ENCODE measurements at places on chromosomes 5 and 9.

- DNase-seq, result no peak
Observed at GRCh38 chr5:3931976-3932375, 336.3 kb downstream of the IRX1 start.

GRCh38 chr5:74519161-74519571 is 121.4 kb downstream of the ENC1 start:
- DNase-seq, result no peak

DNA sequence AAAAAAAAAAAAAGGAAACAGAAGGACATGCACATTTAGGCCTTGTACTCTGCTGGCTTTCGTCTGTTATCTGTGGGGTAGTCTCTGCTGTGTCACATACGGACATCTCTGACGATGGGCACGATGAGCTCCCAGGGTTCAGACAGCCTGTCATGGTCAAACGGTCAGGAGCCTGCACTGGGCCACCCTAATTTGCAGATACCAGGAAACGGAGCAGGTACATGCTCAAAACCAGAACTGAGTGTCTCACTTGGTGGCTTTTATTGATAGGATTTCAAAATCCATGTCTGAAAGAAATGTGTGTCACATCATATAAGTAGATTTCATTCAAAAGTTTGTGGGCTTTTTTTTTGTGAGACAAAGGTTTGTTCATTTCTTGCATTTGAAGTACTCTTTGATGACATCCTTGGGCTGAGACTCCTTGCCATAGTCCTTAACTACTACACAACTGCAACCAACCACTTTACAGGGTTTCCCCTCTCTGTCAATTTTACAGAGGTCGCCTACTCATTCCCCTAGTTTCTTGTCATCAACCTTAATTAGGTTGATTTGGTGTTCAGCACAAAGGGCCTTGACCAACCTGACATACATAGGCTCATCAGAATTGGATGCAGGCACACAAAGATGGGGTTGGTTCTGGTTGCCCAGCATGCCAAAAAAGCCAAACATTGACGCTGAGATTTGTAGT is 9.0 kb downstream of the CKMT2 start:
- DNase-seq, result no peak

DNA sequence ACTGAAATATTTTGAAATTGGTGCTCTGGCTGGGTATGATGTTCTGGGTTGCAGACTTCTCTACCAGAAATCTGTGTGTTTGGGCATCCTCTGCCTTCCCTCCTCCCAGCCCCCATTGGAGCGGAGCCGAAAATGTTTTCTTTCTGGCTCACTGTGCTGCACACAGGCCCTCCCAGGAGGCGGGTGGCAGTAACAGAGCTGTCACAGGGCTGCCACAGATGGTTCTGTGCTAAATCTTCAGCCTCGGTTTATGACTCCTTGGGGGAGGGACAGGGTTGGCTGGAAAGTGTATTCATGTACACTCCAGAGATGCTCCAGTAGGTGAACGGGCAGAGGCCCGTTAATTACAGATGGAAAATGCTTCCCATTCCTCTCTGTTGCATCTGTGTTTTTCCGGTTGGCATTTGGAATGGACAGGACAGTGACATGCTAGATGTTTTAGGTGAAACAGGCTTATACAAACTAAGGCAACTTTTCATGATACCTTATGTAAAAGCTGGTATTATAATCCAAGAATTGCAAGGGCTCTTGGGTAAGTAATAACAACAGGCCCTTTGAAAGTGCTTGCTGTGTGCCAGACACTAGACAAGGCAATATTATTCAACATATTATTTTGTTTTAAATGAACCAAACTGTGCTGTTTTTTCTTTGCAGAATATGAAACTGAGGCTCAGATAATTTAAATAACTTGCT is 180.2 kb downstream of the ADCY2 start:
- DNase-seq, result no peak

- no peak for DNase-seq
Observed at GRCh38 chr5:149954798-149955197, 5.8 kb upstream of the SLC26A2 start.

GRCh38 chr9:98368366-98369065 is 113.1 kb upstream of the TBC1D2 start:
- no peak for DNase-seq
